ENCODE measurements at places on chromosomes 5 and 9.

- no peak for DNase-seq
Measured at GRCh38 chr5:72501488-72501887, 5.7 kb downstream of the ZNF366 start.

- DNase-seq: no peak
Measured at GRCh38 chr5:55668356-55668755, 43.8 kb downstream of the SLC38A9 start.

GRCh38 chr5:95382801-95383200 lies 8.4 kb upstream of the FAM81B start:
- DNase-seq: no peak

GRCh38 chr5:157269165-157269671 lies 3.3 kb downstream of the CYFIP2 start:
- DNase-seq: no peak

GRCh38 chr9:98066235-98066634 lies 9.7 kb downstream of the NANS start:
- no peak for DNase-seq
